SK-N-MC (cell line): ENCODE measurements at places on chromosomes 2 and 18.

- no peak for DNase-seq
Observed at GRCh38 chr2:237702441-237703391, 75.3 kb downstream of the LRRFIP1 start.

GRCh38 chr2:227007940-227008339 is 156.1 kb downstream of the COL4A4 start:
- DNase-seq: no peak

GRCh38 chr2:119463990-119464389 is 32.3 kb downstream of the TMEM37 start:
- DNase-seq: no peak

GRCh38 chr2:48589170-48589767 is 28.4 kb upstream of the GTF2A1L start:
- no peak for DNase-seq

DNA sequence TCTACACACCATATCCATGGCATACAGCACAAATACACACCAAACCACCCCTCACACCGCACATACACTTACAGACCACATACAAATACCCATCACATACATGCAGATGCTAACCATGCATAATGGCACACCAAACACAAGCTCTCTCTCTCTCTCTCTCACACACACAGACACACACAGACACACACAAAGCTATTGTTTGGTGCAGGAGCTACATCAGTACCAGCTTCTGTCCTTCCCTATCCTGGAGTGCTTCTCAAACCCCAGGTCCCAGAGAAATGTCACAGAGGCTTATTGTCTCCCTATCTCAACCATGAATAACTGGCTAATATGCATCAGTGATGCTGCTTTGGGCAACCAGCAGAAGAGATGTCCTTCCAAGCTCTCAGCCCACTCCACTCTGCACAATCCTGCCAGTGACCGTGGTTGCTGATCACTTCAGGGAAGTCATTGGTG is 36.5 kb upstream of the ST3GAL5 start:
- DNase-seq: no peak

- DNase-seq: no peak
Observed at GRCh38 chr2:7660816-7661215, 743.6 kb downstream of the RNF144A start.

- no peak for DNase-seq
Observed at GRCh38 chr18:27653247-27653646, 468.1 kb upstream of the CHST9 start.

DNA sequence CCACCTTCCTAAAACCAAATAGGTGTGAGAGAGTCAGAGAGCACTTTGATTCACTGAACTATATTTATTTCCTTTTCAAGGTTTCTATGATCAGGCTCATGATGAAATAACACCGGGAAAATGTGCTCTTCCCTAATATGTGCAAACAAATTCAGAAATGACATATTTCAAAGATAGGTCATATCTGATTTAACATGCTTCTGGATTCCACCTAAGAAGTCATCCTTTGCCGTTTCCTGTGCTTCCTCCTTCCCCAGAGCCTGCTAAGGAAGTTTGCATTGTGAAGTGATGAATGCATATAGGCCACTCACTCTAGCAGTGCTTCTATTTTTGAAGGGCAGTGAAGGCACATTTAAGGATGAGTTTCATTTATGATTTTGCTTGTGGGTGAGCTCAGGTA is 327.6 kb downstream of the TDRD15 start:
- no peak for DNase-seq

- no peak for DNase-seq
Observed at GRCh38 chr2:236113948-236114347, 54.2 kb downstream of the GBX2 start.

DNA sequence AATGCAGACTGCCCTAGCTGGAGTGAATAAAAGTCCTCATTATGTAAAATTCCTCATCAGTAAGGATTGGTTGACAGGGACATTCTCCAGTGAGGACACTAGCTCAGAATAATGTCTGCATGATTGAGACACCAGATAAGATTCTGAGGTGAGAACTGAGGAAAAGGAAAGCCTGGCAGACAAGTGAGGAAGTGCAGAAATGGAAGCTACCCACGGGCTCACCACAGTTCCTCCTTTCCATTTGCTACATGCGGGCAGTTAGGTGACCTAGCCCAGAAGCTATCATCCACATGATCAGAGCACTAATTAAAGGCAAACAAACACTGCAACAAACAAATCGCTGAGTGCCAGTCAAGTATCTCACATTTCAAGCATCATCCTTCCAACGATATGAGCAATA is 27.7 kb downstream of the NETO1 start:
- no peak for DNase-seq

GRCh38 chr2:223800908-223801307 is 36.5 kb downstream of the AP1S3 start:
- DNase-seq: no peak

DNA sequence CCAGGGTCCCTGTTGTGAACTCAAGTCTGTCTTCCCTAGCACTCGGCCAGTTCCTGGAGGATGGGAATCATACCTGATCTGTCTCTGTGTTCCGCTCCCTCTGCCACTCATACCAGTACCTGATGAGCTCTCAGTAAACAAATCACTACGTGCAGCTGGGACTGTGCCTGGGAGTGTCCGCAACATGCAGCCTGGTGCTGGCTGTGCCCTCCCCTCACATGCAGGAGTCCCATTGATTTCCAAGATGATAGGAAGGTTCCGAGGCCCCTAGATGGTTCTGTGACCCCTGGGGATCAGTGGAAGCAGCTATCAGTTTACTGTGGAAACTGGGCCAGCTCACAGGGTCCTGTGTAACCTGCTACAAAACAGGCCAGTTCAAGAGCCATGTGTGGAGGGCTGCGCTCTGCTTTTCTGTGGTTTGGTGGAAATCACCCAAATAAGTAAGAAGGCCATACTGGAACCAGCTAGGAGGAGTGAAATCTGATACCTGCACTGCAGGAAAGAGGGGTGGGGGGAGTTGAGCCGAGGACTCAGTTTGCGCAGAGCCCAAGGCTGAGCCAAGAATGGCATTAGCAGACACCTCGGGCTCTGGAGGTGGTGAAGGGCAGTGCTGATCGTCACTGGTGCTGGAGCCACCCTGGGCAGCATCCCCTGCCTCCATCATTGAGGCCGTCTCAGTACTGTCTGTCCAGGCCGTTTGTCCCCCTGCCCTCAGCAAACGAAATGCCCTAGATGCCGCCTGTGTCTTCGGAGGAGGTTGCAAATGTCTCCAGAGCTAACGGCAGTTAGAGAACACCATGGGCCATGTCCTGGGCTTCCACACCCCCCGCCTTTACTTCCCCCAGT is 93.3 kb downstream of the KLHL29 start:
- no peak for DNase-seq

DNA sequence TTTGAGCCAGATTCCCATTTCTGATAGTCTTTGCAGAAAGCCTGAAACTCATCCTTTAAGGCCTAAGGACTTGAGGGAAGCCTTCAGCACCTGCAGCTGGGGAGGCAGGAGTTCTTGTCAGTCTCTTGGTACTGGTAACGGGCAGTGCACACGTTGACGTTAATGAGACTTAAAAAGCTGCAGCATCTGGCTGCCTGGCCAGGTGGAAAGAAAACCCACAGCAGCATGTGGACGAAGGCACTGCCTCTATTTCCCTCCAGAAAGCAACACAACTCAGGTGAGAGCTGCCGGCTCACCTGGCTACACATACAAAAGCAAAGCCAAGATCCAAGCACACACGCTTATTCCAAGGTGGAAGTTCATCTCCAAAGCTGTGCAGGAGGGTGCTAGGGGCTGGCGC is 178.8 kb downstream of the ANAPC1 start:
- DNase-seq: no peak

DNA sequence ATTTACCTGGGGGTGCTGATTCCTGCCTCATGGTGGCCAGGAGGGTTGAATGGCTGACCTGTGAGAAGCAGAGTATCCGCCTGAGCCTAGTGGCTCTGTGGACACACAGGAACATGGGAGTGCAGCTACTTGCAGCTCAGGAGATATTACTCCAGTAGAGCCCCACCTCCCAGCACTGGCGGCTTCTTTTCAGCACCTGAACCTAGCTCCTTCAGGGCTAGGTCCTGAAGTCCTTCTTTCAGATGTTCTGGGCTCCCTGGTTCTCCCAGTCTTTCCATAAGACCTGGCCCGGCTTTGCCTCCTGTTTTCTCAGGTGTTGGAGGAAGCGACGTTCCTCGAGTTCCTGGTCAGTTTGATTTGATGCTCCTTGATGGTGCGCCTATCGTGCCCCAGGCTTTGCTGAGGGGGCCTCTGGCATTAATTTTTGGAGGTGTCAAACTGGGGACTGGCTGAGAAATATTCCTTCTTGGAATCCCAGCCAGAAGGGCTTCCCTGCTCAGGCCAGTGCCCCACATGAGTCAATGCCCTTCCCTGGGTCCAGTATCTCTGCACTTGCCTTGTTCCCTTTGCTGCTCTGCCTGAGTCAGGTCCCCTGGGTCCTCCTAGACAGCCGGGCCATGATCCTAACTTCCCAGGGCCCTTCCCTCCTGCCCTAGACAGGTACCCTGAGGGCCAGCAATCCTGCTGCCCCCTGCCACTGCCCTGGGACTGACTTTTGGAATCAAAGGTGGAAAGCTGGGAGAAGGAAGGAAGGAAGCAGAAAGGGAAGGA is 110.7 kb upstream of the HAAO start:
- no peak for DNase-seq

DNA sequence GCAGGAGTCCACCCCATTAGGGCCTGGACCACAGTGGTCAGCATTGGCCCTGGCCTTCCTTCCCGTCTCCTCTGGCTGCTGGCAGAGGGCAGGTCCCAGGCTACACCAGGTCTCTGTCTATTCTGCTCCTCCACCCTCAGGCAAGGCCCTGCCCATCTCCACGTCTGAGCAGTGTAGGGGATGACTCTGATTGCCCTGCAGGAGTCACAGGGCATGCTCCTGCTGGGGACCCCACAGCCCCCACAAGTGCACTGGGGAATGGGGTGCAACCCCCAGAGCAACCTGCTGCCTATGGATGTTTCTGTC is 40.0 kb downstream of the STK25 start:
- DNase-seq: no peak

DNA sequence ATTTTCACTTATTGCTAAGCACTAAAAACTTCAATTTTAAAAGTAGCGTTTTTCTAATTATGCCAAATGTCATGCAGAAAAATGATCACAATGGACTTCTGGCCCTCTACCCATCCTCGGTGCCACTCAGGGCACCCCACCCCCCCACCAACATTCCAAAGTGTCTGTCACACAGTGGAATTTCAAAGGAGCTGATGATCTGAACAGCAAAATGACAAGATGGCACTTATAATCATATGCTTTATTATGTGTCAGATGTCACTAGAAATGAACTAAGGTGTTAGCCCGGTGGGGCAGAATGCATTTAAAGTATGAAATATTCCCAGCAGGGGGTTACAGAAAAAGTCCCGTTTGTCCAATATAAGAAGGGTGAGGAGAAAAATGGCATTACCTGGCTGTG is 360.7 kb upstream of the RAB12 start:
- no peak for DNase-seq

- DNase-seq: no peak
Observed at GRCh38 chr18:23838233-23838632, 149.0 kb downstream of the LAMA3 start.

GRCh38 chr18:44714376-44714775 is 33.7 kb downstream of the SETBP1 start:
- no peak for DNase-seq

DNA sequence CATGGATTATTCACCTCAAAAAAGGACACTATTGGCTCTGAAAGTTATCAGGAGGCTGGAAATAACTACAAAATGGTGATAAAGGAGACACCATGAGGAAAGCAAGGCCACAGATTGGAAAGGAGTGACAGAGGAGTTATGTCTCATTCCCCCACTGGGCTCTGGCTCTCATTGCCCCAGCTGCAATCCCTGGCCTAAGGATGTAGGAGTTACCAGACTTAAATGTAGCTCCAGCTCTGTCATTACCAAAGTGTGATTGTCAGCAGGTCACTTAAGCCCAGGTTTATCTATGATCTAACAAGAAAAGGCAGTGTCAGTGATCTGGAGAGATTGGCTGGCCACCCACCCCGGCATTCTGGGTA is 1228.2 kb upstream of the DDX18 start:
- no peak for DNase-seq
